ENCODE measurements at places on chromosomes 7 and 10.

DNA sequence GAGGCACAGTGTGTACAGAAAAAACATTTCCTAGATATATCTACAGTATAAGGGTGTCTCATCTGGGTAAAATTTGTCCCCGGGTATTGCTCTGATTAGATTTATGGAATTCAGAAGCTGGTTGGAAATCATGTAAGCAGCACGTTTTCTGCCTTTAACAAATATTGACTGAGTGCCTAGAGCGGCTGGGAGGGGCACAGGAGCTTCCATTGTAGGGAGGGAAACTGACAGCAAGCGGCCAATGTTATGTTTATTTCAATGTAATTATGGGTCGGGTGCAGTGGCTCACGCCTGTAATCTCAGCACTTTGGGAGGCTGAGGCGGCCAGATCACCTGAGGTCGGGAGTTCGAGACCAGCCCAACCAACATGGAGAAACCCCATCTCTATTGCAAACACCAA lies 4.4 kb upstream of the RFC2 start:
- DNase-seq, result no peak

DNA sequence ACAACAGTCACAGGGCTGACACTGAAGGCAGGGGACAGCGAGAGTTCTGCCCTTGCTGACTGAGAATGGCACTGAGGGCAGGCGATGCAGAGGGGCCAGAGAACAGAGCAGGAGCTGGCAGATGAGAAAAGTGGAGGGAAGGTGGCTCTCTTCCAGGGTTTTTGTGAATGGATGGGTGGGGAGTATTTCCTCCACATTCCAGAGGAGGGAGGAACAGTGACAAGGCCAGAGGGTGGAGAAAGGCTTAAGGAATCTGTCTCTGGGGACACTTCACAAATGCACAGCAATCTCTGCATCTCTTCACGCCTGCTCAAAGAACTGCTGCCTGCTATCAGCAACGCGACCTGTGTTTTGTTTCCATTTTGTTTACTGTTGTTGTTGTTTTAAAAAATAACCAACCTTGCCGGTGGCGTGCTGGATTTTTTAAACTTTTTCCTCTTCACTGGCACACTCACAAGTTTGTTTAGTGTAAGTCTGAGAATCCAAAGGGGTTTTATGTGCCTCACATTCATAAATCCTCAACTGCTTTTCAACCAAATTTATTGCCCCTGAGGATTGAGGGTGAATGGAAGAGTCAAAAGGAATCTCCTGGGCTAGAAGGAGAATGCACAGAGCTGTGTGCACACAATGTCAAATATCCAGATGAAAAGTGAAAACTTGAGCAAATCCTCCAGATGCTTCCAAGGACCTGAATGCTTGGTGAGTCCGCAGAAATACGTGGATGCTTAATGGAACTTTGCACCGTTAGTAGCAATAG lies 129.3 kb downstream of the GLI3 start:
- DNase-seq, result no peak

DNA sequence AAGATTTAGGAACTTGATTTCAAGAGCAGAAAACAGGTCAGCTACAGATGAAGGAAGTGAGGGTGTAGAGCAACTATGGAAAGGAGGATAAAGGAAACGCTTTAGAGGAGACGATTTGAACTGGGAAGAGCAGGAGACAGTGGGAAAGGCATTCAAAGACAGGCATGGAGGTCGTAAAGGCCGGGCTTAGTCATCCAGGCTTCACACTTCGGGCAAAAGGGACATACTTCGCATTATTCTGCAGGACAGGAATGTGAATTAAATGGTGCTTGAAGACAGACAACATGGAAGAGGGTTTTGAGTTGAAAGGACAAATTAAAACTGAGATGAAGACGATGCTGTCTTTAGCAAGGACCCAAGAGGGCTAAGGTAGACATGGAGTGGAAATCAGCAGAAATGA lies 8.1 kb downstream of the FAM171A1 start:
- DNase-seq, result no peak

DNA sequence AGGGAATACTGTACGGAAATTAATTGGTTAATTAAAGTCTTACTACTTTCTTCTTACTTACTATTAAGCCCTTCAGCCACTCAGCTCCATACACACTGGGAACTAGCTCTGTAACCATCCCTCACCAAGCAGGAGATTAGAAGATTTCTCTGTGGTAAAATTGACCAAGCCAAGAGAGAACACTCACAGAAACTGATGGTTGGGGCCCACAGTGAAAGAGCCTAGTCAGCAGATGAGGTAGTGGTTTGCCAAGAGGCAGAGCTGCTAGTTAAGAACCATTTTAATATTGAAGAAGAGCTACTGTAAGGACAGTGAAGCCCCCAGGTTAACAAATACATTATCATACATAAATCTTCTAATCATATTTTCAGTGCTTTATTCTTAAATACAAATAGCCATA lies 21.8 kb upstream of the C10orf53 start:
- no peak for DNase-seq

DNA sequence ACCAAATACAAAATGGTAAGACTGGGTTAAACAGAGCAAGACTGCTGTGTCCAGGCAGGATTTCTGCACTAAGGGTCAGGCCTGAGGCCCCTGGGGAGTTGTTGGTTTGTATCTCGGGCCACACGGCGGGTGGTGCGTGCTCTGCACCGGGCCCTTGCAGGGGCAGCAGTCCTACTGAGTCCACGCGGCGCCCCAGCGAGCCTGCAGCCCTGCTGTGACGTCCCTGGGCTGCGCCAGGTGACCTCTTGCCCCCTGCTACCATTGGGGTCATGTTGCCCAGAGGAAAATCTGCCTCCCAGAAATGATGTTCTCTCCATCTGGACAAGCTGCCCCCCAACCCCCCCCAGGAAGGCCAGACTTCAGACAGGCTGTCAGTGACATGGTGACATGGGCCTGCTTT lies 281.5 kb downstream of the CELF2 start:
- DNase-seq, result no peak

DNA sequence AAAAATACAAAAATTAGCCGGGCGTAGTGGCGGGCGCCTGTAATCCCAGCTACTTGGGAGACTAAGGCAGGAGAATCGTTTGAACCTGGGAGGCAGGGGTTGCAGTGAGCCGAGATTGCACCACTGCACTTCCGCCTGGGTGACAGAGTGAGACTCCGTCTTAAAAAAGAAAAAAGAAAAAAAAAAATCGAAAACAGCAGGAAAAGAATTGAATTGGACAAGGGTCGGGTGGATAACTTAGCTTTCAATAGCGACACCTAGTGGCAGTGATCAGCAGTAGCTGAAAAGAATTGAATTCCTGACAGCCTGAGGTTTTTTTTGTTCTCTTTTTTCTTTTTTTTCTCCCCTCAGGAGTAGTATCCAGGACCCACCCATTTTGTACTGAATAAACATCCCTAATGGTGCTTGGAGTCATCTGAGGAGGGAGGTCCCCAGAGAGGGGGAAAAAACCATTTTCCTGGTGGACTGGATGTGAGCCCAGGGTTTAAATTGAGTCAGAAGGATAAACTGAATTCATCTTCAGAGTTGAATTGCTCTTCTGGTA lies 55.1 kb downstream of the CYCS start:
- DNase-seq, result no peak

DNA sequence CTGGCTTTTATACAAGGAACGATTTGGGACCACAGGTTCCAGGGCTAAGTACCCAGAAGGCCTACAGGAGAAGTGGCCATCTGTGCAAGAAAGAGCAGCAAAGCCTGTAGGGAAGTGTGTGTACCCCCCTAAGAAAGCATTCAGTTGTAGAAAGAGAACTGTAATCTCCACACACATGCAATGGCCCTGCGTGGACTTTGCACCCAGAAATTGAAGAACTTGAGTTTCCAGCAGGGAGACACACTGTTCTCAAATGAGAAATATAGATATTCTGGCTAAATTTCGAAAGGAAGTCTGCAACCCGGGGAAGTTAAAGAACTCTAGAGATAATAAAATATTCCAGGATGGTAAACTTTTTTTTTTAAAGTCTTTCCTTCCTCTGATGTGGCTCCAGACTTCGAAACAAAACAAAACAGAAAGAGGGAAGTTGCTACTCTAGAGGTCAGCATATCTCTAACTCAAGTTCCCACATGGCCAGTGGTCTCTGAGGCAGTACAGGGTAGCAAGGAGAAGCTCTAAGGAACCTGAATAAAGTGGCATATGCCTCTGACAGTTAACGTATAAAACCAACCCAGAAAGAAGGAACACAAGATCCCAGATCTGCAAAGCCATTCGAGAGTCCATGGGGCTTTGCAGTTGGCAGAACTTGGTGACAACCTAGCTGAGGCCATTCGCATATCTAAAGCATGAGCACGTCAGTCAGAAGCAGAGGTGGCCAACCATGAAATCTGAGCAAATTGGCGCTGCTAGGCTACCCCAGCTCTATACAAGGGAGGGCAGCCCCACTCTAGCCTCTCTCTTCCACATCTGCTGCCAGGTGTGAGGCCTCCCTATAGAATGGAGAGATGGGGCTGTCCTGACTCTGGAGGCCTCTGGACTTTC lies 56.6 kb downstream of the ELMO1 start:
- DNase-seq, result no peak

- DNase-seq, result no peak
Measured at GRCh38 chr7:19262826-19263225, 117.6 kb upstream of the FERD3L start.

DNA sequence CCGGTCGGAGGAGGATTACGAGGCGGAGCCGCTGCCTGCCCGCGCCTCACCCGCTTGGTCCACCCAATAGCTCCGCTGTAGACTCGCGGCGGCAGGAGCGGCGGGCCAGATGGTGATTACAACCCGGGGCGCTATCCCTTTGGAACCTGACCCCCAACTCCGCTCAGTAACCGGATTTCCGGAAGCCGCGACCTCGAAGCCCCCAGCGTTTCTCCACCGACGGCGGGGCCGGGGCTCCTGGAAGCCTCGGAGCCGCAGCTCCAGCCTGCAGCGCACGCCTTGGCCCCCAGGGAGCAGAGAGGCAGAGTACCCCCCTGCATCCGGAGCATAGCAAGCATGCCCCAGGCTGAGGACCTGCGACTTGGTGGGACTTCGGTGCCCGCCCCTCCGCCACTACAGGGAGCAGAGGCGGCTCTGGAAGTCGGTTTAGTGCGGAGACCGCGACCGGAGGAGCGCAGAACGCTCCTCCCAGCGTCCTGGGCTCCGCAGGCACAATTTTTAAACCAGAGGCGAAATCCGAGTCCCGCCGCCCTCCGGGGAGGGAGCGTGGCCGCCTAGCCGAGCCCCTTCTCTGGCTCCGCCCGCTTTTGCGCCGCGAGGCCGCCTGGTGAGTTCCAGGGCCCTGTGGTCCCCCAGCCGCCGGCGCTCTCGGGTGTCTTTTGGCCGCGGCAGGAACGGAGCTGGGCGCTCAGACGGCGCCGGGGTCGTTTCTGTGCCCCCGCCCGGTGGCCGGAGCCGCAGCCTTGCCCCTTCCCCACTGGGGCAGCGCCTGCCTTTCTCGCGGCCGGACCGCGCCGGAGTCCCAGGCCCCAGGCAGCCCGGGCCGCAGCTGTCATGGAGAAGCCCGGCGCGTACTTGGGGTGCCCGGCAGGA lies 28.2 kb upstream of the BMS1 start:
- no peak for DNase-seq

- no peak for DNase-seq
Measured at GRCh38 chr7:30846378-30846777, 65.3 kb upstream of the AQP1 start.

- DNase-seq, result no peak
Measured at GRCh38 chr10:112232670-112233069, 49.1 kb upstream of the GPAM start.

DNA sequence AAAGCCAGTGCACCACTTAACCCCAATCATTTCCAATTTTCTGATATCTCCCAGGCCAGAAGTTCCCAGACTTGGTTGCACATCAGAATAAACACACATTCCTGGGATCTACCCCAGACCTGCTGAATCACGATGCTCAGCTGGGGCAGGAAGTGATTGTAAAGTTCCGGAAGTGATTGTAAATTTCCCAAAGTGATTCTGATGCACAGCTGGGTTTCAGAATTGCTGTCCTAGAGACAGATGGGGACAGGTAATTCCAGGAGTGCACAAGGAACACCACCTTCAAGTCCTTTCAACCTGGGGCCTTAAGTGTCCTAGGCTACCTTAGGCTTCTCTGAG lies 104.2 kb upstream of the EEPD1 start:
- no peak for DNase-seq

DNA sequence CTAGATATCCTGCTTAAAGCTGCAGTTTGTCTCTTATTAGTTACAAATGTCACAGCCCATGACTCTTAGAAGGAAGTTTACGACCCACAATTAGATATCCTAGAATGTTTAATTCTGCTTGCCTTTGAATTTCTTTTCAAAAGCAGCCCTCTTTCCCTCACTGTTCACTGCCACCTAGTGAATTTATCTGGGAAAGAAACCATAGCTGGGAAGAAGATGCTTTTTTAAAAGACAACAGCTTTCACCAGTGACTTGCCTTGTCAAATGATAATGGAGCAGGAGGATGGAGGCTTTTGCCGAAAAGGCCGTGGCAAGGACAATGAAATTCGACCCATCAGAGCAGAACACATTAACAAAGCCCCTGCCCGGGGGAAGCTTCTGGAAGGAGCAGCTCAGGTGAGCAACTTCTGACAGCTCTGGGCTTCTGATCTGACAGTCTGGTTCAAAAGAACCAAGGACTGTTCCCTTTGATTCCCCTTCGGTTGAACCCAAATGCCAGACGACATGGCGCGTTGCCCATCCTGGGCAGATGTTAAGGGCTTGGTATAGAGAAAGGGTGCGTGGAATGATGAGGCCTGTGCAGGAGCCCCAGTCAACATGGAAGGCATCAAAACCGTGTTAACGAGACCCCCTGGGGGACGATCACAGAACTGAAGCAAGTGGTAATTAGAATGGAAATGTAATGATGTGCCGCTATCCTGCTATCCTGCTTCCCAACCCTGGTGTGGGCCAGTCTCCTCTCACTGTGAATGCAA lies 236.8 kb downstream of the FRMD4A start:
- no peak for DNase-seq

GRCh38 chr7:70830060-70830395 lies 301.9 kb upstream of the GALNT17 start:
- no peak for DNase-seq

- DNase-seq, result no peak
Measured at GRCh38 chr7:150830937-150831336, 21.4 kb upstream of the AOC1 start.

DNA sequence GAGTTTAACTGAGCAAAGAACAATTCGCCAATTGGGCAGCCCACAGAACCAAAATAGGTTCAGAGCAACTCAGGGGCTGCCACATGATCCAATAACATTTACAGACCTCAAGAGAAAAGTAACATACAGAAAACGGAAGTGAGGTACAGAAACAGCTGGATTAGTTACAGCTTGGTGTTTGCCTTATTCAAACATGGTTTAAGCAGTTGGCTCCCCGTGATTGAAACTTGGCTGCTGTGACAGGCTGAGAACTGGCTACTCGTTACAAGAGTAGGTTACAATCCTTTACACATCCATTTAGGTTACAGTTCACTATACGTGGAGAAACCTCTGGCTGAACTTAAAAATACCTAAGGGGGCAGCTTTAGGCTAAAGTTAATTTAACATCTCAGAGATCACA lies 673.1 kb upstream of the PHF14 start:
- no peak for DNase-seq

GRCh38 chr10:74381291-74381853 lies 230.4 kb downstream of the ADK start:
- DNase-seq, result no peak

GRCh38 chr10:24249829-24250415 lies 41.0 kb downstream of the KIAA1217 start:
- DNase-seq, result no peak

- DNase-seq, result no peak
Measured at GRCh38 chr7:150958597-150958996, 19.5 kb downstream of the KCNH2 start.
